Germinal center (tissue), 1 donor: ENCODE measurements at places on chromosomes 5 and 9.

DNA sequence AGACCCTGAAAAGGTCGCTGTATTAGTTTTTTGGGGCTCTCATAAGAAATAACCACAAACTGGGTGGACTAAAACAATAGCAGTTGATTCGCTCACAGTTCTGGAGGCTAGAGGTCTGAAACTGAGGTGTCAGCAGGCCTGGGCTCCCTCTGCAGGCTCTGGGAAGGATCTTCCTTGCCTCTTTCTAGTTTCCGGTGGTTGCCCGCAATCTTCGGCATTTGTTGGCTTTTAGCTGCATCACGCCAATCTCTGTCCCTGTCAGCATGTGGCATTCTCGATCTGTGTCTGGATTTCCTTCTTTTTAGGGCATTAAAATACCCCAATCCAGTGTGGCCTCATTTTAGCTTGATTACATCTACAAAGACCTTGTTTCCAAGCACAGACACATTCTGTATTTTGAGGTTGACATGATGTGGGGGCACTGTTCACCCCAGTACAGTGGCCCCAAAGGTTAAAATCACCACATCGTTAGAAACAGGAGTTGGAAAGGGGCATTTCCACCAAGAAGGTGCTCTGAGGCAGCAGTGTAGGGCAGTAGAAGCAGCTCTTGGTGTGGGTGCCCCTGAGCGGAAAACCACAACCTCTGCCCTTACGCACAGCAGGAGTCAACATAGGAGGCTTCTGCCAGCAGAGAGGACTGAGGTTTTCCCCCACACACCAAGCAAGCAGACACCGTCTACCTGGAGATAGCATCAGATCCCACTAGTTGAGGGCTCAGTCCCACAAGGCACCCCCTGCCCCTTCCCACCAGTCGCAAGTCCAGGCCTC lies 13.5 kb downstream of the ZNF79 start:
- no peak for DNase-seq

- DNase-seq, result no peak
Observed at GRCh38 chr5:51392689-51393199, 9.5 kb downstream of the ISL1 start.

- DNase-seq, result no peak
Observed at GRCh38 chr5:67139030-67139429, 57.6 kb downstream of the CD180 start.

DNA sequence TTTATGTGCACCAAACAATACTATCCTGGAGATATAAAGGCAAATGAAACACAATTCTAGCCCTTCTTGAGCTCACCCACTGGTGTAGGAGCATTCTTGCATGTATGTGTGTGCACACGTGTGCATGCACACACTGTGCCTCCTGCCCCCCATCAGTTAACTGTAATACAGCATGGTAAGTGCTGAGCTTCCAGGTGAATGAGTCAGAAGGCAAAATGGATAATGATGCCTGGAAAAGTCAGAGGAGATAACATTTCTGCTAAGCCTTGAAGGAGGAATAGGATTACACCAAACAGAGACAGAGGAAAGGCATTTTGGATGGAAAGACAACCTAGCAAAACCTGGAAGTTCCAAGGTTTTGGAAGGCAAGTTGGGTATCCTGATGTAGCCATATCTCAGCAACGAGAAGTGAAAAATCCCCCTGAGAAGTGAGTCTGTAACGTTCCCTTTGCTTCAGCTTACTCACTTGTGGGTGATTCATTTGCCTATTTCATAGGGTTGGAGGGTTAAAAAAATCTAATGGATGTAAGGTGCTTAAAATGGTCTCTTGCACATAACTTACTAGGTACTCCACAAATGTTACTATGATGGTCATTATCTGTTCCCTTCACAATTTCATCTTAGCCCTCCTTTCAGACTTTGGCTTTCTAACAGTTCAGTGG lies 101.4 kb upstream of the STC2 start:
- DNase-seq, result no peak

DNA sequence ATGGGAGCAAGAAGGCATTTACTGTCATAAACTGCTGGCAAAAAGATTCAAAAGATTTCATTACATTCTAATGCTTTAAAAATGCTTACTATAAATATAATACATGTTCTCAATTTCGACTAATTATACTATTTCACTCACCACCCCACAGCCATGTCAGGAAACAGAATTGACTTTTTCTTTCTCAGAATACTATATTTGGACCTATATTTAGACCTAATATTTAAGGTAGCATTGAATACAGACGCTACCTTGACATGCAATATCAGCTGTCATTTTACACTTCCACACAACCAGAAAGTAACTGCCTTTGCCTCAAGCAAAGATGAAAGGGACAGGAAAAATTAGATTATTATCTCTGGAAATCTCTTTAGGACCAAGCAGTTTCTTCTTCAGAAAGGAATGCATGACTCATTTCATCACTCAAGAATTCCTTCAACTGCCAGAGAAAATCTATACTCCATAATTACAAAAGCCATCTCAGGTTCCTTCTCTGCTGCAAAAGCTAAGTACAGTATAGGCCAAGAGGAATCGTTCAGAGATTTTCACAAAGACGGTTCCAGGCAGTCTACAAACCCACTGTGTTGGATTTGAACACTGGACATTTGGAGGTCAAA lies 11.8 kb upstream of the UBE2QL1 start:
- DNase-seq, result no peak

DNA sequence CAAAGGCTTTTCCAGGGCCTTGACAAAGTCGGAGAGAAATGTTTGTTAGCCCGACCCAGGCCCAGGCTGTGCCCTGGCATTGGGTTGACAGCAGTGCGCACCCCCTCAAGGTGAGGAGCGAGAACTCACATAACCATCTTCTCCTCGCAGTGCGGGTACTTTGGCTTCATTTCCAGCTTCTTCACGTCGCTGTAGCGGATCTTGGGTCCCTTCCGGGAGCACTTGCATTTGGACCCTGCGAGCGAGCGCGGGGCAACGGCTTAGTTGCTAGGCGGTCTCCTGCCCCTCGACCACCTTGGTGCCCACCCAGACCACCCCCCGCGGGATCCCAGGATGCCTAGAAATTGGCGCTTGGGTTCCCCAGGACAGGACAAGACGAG lies 496 bp downstream of the CXCL14 start:
- DNase-seq, result no peak

DNA sequence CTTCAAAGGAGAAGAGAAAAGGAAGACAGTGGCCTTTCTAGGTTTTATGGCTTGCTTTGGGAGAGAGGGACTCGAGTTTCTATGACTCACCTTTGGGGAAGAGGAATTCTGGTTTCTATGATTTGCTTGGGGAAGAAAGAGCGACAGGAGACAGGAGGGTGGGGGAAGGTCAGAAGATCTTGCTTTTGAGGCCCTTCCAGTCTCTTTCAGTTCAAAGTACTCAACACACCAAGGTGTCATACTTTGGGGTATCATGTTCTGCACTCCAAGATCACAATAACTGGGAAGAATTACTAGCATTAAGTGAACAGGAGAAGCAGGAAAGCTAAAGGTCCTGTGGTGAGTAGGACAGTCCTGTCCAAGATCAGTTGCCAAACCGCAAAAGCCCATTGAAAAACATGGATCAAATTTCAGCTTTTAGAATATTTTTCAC lies 324.5 kb downstream of the ARHGEF28 start:
- DNase-seq, result no peak

- DNase-seq, result no peak
Observed at GRCh38 chr5:14663734-14664269, 716 bp upstream of the OTULIN start.

DNA sequence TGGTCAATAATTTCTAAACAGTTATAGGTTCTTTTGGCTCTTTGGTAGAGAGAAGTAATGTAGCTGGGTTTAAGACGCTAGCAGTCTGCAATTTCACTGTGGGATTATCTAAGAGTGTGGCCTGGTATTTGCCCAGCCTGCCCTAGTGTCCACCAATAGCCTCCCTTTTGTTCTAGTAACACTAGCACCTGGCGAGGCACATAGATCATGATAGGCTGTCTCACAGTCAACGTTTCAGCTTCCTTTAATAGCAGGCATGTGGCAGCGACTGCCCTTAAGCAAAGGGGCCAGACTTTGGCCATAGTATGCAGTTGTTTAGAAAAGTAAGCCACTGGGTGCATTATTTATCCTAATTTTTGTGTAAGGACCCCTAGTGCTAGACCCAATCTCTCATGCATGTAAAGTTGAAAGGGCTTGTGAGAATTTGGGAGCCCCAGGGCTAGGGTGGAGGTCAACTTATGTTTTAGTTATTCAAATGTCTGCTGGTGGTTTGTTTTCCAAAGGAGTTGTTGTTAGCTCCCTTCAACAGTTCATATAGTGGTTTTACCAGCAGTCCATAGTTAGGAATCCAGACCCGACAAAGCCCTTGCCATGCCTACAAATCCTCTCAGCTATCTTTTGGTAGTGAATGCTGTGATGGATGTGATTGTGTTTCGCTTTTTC lies 274.3 kb downstream of the HTR1A start:
- DNase-seq, result no peak

- DNase-seq, result no peak
Observed at GRCh38 chr5:166726406-166726805, 1565.0 kb upstream of the WWC1 start.

DNA sequence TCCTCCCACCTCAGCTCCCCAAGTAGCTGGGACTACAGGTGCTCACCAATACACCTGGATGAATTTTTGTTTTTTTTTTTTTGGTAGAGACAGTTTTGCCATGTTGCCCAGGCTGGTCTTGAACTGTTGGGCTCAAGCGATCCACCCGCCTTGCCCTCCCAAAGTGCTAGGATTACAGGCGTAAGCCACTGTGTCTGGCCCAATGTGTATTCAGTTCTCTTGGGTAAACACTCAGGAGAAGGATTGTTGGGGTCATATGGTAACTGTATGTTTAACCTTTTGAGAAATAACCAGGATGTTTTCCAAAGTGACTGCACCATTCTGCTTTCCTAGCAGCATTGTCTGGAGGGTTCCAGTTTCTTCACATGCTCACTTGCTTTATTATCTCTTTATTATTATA lies 67.4 kb downstream of the TNPO1 start:
- no peak for DNase-seq

GRCh38 chr5:61635271-61635670 lies 303.2 kb downstream of the ZSWIM6 start:
- DNase-seq, result no peak

DNA sequence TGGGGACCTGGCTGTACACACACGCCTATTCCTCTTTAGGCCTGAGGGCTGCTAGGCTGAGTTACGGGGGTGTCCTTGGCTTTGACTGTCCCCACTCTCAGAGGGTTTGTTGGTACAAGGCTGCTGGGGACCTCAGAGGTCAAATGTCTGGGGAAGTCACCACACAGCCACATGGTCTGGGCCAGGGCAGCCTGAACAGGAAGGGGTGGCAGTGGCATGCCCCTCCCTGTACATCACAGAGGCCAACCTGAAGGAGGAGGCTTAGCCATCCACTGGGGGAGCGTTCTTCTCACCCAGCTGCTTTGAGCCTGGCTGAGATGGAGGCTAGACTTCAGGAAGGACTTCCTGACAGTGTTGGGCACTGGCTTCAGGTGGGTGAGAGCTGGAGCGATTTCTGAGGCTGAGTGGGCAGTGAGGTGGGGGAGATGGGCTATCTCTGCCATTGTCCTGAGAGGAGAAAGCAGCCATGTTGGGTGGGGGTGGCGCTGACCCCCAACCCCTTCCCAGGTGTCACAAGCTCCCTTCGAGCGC lies 36.3 kb downstream of the CXXC5 start:
- no peak for DNase-seq

DNA sequence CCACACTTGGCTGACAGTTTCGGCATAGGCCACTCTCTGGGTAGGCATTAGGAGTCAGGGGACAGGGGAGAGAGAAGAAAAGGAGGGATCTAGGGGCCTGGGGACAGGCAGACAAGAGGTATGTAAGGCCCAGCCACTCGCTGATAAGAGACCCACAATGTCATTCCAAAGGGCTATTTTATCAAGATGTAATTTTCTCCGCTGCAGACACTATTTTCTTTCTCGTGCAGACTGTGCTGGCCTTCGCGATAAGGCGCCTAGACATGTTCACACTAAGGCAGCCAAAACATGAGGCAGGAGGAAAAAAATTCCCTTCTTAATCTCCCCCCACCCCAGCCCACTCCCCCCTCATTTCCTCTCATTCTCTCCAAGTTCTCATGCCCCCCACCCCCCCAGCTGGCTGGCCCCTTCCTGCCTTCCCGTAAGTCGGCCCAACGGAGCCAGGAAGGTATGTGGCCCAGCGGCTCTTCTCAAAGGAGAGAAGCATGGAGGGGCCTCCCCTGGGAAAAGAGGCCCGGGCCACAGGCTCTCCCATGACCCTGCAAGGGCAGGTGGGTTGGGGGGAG lies 44.9 kb upstream of the SYNPO start:
- no peak for DNase-seq

GRCh38 chr9:33117306-33117705 lies 40.8 kb upstream of the SMU1 start:
- DNase-seq, result no peak

GRCh38 chr9:124062172-124062571 lies 50.6 kb downstream of the LHX2 start:
- peak; percentile 14 for DNase-seq

GRCh38 chr9:77809552-77809951 lies 161.4 kb upstream of the GNA14 start:
- no peak for DNase-seq

DNA sequence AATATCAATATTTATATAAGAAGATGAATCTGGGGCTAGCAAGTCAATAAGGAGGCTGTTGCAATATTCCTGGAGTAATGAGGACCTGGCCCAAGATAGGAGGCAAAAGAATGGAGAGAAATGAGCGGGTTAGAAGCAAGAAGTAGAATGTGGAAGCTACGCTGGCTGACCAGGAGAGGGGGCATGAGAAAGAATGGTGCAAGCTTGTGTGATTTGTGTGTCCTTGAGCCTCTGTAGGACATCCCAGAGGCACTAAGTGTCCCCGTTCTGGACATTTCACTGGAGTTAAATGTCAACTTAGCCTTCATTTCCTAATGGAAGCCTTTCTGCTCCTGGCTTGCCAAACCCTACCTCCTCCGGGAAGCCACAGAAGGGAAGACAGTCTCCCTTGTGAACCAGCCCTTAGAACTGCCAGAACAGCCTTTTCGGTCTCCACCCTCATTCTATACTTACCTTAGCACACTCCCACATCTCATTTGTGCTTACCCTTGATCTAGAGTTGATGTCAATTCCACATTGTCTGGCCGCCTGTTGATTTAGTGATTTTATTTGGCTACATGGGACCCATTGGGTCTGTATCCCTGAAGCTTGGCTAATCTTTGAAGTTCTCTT lies 6.7 kb upstream of the PDE6A start:
- no peak for DNase-seq

DNA sequence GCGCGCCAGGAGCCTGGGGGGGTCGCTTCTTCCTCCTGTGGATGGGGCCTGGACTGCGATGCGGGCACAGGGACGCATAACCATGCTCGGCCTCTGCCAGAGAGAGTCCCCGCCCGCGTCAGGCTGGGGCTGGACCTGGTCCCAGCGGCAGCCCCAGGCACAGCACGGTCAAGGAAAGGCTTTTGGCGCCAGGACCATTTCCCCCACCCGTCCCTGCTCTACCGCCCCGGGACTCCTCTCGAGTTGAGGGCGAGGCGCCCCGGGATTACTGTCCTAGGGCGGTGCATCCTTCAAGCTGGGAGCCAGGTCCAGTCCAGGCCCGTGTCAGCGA lies 341 bp downstream of the MXD3 start:
- DNase-seq, result no peak

DNA sequence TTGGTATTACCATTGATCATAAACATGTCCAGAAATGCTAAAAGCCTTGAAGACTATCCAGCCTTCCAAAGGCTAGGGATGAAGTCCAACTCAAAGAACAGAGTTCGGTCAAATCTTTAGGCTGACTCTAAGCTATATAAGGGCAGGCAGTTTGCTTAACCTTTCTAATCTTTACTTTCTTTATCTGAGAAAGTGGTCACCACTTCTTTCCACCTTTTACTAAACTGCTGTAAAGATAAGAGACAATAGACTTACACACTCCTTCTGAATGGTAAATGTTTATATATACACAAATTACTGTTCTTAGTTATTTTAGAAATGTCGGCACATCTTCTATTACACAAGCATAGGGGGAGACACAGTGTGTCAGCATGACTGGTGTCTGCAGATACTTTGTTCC lies 100.4 kb downstream of the NREP start:
- no peak for DNase-seq
